ENCODE measurements at places on chromosomes 2 and 18.

- DNase-seq = no peak
Measured at GRCh38 chr2:85490861-85491755, 47.9 kb upstream of the MAT2A start.

DNA sequence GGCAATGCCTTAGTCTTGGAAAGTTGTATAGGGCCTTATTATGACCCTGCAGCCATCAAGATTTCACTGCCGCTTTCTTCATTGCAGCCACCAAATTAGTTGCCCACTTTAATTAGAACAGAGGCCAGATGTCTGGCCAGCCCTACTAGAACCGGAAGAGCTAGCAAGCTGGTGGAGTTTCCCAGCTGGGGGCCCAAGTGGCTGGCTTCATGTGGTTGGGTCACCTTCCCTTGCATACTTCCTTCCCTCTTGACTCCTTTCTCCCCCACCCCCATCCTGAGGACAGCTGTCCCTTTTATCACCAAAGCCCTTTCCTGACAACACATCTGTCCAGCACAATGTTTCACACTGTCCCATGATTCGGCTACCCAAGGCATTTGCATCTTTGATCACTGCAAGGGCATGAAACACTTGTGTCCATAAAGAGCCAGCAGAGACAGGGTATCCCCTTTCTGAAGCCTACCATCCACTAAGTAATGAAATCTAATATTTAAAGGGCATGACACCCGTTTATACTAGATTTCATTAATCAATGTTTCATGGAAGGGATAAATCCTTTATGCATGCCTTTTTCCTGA is 187.2 kb downstream of the BCL11A start:
- no peak for DNase-seq

GRCh38 chr2:75564713-75565359 is 4.1 kb upstream of the EVA1A start:
- no peak for DNase-seq

DNA sequence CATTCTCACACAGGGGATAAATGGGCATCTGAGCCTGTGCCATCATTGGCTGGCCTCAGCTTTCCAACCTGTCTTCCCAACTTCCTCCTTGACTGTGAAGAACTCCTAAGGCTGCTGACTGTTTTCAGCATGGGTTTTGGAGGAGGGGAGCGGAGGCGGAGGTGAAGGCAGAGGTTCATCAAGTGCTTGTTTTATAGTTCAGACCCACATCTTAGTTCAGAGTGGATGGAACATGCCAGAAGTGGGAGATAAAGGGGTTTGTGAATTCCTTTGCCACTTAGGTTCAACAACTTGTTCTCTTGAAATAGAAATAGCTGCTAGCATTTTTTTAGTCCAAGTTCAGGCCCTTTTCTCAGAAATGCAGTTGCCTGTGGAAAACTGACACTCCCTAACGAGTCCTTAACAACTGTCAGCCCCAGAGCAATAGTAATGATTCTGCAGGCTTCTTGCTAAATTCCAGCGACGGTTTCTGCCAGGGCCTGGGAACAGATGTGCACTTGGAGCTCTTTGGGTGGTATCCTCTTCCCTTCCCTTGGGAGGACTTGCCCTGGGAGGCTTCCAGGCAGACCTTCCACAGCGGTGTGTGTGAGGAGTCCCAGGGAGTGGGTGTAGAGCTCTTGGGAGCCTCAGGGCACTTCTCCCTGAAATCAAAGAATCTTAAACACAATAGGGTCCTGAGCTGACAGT is 30.1 kb upstream of the ITGA6 start:
- no peak for DNase-seq

DNA sequence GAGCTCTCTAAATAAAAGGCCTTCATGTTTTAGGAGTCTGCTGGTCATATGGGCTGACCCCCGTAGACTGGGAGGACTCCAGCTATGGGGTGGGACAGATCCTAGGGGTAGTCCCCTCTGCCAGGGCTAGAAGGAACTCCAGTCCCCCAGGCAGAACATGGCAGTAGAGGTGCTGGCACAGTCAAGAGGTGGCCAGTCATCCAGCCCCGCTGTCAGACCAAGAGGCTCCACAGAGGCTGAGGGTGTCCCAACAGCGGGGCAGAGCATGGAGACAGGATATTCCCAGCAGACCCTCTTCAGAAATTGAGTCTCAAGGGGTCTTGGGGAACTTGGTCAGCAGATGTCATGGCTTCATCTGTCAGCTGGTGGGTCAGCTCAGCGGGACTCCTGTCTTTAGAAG is 76.6 kb downstream of the LONRF2 start:
- no peak for DNase-seq

Measured in epithelial cell of prostate (primary cell).